ENCODE measurements at places on chromosomes 4 and X.

DNA sequence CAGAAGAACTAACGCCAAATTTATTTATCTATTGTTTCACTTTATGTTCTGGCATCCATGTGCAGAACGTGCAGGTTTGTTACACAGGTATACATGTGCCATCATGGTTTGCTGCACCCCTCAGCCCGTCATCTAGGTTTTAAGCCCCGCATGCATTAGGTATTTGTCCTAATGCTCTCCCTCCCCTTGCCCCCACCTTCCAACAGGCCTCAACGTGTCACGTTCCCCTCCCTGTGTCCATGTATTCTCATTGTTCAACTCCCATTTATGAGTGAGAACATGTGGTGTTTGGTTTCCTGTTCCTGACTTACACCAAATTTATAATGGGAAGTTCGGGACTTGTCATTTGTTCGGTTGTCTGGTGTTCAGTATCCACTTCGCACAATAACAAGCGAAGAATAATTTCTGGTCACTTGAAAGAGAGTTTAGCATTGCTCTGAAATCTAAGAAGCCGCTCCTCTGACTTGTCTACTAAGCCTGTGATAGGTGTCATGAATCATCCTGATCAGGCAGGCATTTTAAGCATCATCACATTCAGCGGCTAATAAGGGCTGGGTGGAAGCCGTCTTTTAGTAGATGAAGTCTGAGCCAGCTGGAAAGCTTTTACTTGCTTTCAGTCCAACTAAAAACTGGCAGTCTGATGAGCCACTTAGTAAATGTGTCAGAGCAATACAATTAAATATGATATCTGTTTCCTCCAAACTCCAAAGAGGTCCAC, 1065.7 kb upstream of the PABPC4L start:
- no peak for DNase-seq

GRCh38 chrX:69065451-69065850, 99.8 kb downstream of the PJA1 start:
- no peak for DNase-seq

DNA sequence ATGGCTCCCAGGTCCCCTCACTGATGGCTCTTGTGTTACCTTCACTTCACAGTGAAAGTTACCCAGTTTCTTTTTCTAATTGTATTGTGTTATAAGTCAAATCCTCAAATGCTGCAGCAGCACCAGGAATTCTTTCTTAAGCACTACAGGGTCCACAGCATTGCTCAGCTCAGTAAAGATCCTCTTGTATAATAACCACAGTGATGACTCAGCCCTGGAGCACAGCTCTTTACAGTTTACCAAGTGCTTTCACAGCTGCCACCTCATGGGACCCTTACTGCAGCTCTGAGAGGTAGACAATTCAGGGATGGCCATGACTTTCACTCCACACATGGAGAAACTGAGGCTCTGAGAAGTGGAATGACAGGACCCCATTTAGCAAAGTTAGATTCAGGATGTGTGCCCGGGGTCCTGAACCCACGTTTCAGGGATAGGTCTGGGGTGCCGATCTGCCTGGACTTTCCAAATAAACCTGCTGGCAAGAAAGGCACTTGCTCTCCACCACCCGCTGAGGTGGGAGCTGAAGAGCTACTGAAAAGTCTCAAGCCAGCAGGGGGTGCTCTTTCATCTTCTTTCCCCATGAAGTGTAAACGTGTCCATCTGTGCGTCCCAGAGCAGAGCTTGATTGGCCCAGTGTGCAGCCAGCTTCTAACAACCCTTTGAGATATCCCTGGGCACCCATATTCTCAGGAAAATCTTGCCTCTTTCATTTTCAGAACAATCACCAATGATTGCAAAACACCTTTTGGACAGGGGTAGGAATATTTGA, 35.7 kb upstream of the GABRQ start:
- no peak for DNase-seq

GRCh38 chr4:98298022-98298421, 36.8 kb downstream of the RAP1GDS1 start:
- DNase-seq: no peak

DNA sequence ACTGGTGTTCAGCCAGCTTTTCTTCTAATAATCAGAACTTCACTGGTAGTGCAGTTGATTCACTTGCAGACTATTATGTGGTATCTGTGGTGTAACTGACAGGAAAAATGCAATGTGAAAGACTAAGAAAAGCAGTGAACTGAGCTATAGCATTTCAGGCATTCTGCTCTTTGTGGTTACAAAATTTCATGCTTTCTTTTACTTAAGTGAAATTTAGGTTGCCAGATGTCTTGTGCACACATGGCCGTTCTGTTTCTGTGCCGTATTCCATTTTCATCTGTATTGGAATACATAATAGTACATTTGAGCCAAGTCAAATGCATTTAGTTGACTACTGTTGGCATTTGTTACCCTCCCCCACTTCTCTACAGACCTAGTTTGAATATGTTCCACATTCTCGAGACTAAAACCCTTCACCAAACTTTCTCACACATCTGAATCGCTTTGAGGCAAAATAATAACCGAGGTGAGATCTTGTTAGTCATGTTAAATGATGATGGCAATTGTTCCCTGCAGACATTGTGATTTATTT, 8.2 kb downstream of the RTL3 start:
- DNase-seq: no peak

DNA sequence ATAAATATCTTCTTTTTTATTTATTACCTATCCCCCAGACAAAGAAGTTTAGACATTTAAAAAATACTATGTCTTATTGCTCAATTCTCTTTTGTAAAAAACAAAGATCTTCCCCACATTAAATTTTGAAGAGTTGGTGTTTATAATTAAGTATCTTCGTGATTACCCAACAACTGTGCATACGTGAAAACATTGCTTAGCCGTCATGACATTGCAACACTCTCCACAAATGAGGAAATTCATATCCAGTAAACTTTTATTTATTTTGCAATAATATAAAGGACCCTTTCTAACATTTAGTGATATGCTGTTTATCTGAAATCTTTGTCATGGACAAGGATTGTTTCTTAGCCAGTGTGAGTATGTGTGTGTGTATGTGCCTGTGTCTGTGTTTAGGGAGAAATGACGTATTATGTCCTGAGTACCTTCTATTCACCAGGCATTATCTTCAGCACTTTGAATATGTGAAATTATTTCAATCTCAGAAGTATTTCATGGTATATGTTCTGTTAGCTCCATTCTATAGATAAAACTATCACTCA, 26.1 kb upstream of the EREG start:
- no peak for DNase-seq

- no peak for DNase-seq
Measured at GRCh38 chr4:145779319-145779801, 99.4 kb downstream of the C4orf51 start.

DNA sequence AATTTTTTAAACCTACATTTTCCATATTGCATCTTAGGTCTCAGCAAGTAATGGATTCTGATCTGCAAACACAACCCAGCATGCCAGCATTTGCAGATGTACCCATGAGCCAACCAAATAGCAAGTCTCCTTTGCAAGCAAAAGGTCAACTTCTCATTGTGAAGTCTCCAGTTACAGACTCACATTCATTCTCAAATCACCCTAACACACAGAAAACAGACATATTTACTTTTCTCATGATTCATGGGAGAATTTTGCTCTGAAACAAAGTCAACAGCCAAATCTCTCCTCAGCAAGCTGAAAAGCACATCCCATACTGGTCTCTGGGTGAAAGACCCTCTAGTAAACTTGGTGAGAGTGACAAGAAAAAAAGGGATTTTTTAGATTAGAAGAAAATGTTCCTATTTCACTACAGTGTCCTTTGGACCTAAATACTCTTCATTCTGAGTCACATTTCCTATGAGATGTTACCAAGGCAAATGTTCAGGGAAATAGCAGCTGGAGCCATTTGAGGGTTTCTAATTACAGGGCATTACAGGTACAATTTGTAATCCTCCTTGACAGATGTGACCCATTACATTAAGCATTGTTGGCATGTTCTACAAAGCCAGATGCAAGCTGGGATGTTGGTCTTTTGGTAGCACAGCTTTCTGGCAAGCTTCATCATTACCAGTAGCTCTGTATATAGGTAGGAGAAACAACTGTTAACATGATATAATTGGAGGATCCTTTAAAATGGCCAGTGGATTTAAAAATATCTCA, 383.3 kb downstream of the SMARCA1 start:
- no peak for DNase-seq

DNA sequence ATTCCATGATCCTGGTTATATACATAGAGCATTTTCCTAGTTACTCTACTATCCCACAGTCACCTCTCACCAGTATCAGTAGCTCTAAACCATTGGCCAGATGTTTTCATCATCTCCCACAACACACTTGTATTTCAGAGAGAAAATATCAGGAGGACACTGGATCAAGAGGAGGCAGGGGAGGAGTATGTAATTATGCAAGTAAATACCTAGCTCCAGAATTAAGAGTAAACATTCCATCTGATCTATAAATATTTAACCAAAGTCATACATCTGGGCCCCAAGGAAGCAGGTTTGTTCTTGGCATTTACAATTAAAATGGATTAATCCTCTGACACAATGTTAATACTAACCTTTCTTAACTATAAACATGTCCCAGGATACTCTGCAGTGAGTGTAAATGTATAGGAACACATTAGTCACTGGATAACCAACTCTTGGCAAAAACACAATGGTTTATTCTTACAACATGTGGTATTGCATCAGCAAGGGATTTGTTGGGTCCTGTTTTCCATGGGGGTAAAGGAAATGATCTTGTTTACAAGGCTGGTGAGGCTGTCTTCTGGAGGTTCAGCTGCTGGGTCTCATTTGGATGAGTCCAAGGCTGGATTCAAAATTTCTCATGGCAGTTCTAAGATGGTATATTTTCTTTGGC, 170.1 kb downstream of the ATG4A start:
- DNase-seq: no peak

GRCh38 chrX:30935985-30936384, 46.9 kb upstream of the TAB3 start:
- DNase-seq: no peak

- DNase-seq: no peak
Measured at GRCh38 chr4:34633241-34633640, 1611.1 kb downstream of the ARAP2 start.

- no peak for DNase-seq
Measured at GRCh38 chr4:14124816-14125215, 497.3 kb upstream of the BOD1L1 start.

- no peak for DNase-seq
Measured at GRCh38 chrX:14079891-14080430, 50.3 kb upstream of the GEMIN8 start.

GRCh38 chrX:24464498-24464835, 619 bp upstream of the PDK3 start:
- DNase-seq: no peak

GRCh38 chrX:110317061-110317819, 645 bp downstream of the AMMECR1 start:
- DNase-seq: peak; percentile 11

DNA sequence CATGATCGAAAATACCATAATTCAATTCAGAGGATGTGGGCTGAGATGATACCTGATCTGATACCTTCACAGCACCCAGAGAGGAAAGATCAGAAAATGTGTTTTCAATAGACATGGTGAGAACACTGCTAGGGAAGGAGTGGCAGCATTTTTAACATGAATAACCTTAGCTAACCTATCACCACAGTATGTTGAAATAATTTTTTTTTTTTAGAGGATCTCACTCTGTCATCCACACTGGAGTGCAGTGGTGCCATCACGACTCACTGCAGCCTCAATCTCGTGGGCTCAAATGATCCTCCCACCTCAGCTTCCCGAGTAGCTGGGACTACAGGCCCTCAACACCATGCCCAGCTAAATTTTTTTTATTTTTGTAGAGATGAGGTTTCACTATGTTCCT, 90.5 kb upstream of the RAPGEF2 start:
- no peak for DNase-seq

- DNase-seq: no peak
Measured at GRCh38 chrX:133413218-133413925, 1.9 kb downstream of the GPC4 start.

DNA sequence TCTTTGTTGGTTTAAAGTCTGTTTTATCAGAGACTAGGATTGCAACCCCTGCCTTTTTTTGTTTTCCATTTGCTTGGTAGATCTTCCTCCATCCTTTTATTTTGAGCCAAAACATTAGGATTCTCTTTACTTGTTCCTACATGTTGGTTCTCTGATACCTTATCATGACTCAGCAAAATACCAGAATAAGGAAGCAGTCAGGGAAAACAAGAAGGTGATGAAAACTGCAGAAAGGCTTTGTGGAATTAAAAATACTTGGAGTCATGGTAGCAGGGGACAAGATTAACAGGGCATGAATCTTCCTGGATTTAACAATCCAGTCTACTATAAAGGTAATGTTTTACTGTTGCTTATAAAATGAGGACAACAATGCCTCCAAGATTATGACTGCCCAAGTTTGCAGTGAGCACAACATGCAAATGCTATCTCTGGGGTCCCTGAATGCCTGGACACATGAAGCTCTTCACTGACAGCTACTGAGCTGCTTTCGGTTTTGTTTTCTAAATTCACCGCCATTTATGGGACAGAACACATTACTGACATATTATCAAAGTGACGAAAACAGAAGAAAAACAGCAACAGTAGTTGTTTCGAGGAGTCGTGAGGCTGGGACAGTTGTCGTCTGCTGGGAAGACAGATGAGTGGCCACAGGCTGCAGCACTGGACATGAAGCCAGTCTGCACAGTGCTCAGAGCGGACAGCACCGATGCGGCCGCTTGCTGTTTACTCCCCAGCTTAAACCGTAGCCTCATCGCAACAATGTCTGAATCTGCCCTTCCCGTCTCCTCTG, 174.5 kb upstream of the DKK2 start:
- DNase-seq: no peak

DNA sequence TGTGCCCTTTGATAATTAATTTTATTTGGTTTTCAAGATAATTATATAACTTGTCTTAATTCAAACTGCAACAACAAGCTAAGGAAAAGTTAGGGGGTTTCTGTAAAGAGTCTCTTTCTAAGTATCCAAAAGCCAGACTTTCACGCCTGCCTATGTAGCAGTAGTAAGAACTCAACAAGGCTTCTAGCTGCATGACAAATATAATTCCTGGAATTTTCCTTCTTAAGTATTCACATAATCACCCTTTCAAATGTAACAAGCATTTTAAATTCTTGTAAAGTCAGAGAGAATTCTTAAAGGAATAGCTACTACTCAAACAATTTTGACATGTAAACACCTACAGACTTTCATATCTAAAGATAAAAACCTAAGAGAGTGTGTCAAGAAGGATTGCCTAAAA, 189.7 kb upstream of the NDST3 start:
- no peak for DNase-seq

- no peak for DNase-seq
Measured at GRCh38 chr4:140876615-140877364, 120.6 kb upstream of the TBC1D9 start.

DNA sequence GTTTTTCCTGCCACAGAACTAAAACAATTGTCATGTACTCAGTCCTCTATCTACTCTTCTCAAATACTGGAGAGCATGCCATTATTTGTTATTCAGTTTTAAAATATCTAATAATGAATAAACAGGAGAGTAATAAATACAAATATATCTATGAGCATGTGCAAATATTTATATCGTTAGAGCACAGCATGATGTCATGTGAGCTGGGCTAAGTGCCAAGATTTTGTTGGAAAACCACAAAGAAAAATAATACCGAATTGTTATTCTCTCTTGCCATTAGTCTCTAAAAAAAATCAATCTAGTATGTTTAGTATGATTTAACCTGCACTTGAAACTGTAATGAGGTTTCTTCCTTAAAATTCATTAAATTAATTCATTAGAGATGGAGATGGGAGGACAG, 97.3 kb downstream of the DDX60 start:
- no peak for DNase-seq

GRCh38 chr4:134636338-134637051, 434.9 kb upstream of the PABPC4L start:
- no peak for DNase-seq
